ENCODE measurements at places on chromosomes 12 and 14.

DNA sequence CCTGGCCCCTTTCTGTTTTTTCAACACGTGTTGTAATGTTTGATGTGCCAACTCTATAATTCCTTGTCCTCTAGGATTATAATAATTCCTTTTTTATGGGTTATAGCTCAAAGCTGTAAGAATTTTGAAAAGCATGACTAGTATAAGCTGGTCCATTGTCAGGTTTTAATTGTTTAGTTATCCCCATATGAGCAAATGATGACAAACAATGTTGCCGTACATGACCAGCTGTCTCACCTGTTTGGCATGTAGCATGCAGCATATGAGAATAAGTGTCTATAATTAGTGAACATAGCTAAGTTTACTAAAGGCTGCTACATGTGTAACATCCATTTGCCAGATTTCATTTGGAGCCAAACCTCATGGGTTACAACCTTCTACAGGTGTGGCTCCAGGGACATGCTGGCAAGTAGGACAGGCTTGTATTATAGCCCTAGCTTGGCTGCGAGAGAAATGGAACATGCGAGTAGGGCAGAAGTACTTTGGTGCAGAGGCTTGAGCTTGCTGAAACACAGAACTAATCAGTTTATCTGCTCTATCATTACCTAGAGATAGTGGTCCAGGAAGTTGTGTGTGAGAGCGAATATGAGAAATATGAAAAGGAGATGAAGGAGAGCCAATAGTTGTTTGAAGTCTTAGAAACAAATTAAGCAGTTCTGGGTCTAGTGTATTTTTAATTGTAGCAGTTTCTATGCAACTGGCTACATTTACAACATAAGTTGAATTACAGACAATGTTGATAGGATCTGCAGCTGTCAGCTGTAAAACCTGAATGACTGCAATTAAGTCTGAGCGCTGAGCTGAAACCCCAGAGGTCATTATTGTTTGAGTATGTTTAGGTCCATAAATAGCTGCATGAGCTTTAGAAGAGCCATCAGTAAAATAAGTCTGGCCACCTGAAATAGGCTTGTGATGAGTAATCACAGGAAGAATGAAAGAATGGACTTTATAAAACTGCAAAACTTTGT, 22.6 kb upstream of the MAPKAPK5 start:
- DNase-seq, result no peak

GRCh38 chr14:24605435-24606190, 3.9 kb downstream of the GZMH start:
- DNase-seq, result peak; percentile 91

DNA sequence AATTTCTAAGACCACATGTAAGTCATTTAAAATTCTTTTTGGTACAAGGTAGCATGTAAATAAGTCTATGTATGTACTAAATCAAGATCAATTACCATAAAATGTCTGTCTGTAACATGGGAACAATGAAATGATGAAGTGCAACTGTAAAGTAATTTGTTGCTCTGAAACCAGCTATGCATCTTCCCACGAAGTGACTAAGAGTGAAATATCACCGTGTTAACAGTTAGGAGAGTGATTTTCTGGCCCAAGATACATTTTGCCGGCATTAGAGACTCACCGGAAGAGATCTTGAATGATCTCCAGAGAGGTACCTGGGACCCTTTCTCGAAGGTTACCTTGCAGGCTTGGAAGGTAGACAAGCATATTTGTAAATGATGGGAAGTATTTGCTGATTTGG, 105.8 kb downstream of the SAMD4A start:
- DNase-seq, result no peak

GRCh38 chr12:52605542-52605941, 4.3 kb upstream of the KRT72 start:
- peak; percentile 51 for DNase-seq

GRCh38 chr12:114936148-114937079, 252.4 kb upstream of the TBX3 start:
- DNase-seq, result no peak

- DNase-seq, result no peak
Measured at GRCh38 chr14:22489244-22489545, 99.8 kb downstream of the DAD1 start.

DNA sequence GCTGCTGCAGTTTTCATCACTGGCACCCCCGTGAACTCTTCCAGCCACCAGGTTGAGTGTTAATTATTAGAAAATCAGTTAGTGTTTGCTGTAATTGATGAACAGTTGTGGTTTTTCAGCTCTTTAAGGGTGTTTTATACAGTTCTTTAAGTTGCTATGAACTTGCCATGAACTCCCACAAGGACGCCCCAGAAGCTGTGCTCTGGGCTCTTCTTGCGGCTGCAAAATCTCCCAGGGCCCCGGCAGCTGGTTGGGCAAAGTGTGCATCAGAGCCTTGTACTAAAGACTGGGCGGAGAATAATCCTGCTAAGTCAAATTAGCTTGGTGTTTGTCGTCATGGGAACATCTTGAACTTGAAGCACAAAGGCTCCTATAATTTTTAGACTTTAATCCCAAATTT, 82.2 kb downstream of the EML1 start:
- DNase-seq, result no peak

All from activated CD8-positive, alpha-beta memory T cell treated with anti-CD3 and anti-CD28 coated beads for 24 hours (primary cell).